Stimulated activated CD8-positive, alpha-beta memory T cell treated with anti-CD3 and anti-CD28 coated beads, Interleukin-15, amount 100 ng/mL, for 24 hours (primary cell): ENCODE measurements at places on chromosomes 6 and 20.

GRCh38 chr6:146041282-146041681, 12.4 kb downstream of the GRM1 start:
- no peak for DNase-seq

- DNase-seq, result no peak
These were observed 28.2 kb downstream of the TREML4 start for GRCh38 chr6:41256383-41256782.

GRCh38 chr6:47047097-47047478, 5.0 kb upstream of the ADGRF1 start:
- no peak for DNase-seq

- no peak for DNase-seq
These were observed 41.5 kb downstream of the CTCFL start for GRCh38 chr20:57483287-57484050.

- no peak for DNase-seq
These were observed 130.6 kb upstream of the C6orf118 start for GRCh38 chr6:165439928-165440554.

DNA sequence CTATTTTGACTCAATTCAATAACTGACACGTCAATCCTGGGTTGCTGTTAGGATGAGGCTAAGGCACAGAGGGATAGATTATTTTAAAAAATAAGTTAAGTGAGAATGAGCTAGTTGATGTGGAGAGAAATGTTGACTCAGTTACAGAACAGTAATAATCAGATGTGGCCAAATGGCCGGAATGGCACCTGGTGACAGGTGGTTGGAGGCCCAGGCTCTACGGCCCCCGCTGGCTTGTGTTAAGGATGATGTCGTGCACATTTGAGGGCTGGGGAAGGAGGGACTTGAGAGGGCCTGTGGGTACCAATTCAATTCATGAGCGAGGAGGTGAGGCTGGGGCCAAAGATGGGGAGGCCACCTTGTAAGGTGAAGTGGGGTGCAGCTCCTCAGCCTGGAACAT, 31.7 kb downstream of the APCDD1L start:
- no peak for DNase-seq

DNA sequence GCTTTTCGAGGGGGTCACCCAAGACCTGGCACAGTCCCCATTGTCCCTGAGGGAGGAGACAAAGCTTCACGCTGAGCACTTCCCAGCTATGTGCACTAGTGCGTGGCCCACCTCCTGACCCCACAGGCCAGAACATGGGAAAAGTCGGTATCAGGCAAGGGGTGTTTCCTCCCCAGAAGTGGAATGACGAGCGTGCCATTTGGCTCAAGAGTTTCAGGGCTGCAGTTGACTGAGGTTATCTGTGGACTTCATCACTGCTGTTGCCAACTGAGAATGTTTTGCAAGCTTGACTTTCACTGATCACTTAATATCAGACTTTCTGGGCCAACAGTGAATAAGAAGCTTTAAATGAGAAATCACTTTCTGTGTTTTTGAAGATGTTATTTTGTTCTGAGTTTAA, 137.0 kb upstream of the AFDN start:
- no peak for DNase-seq

GRCh38 chr20:23048283-23049200, 930 bp downstream of the THBD start:
- no peak for DNase-seq

GRCh38 chr6:132919045-132919860, 104.9 kb downstream of the RPS12 start:
- DNase-seq, result no peak

GRCh38 chr6:129472239-129472638, 237.7 kb downstream of the ARHGAP18 start:
- DNase-seq, result no peak

GRCh38 chr6:162157167-162157870, 570.2 kb downstream of the PRKN start:
- DNase-seq, result no peak

DNA sequence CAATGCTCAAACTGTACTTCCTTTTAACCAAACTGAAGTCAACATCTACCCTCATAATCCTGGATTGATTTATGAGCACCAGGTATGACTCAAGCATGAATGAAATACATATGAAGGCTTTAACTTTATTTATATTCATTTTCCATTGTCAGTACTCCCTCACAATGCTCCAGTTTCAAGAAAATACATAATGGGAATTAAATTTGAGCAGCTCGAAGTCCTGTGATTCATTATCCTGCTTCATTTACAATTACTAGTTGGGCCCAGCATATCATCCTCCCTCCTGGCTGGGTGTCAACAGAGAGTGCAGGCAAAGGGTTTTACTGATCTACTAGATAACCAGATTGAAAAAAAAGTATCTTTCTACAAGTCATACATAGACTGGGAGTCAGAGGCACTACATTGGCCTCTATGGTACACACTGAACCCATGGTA, 10.1 kb downstream of the SAMHD1 start:
- DNase-seq, result no peak

DNA sequence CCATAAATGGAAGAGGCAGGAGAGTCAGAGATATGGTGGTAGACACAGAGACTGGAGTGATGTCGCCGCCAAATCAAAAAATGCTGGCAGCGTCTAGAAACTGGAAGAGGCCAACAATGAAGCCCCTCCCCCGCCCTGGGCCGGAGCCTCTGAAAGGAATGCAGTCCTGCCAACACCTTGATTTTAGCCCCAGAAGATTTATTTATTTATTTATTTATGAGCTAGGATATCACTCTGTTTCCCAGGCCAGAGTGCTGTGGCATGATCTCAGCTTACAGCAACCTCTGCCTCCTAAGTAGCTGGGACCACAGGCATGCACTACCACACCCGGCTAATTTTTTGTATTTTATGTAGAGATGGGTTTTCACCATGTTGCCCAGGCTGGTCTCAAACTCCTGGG, 82.6 kb upstream of the CCDC167 start:
- no peak for DNase-seq

DNA sequence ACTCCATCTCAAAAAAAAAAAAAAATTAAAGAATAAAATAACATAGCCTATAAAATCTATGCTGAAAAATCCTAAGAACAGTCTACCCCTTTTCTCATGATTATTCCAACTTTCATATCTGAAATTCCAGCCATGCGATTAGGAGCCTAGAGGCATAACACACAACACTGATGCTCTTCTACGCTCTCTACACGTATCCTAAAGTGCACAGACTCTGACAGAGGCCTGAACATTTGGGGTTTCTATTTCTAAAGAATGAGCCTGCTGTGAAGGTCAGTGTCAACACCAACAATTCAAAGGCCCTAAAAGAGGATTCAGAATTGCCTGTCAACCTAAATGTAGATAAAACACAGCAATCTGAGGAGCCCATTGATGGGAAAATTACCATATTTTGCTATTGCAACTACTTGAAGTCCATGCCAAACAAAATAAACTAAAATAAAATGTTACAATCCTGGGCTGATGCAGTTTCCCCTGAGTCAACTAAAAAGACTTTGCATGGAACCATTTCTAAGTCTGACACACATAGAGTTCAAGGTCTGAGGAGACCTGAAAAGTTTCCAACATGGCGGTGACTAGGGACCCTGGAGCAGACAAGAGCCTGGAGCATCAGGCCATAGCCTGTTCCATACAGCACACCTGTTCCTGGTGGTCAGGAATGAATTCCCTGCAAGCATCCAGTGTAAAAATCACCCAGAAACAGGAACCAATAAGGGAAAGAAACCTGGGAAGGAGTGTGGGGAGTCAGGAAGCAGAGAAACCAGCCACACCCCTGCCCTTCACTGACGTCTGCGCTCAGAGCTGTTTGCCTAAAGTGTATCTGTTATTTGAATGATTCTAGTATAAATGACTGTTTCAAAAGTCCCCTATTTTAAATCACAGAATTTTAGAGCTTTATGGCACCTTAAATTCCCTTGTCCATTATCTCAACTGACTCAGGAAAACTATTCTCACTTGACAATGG, 11.8 kb downstream of the NINL start:
- no peak for DNase-seq

DNA sequence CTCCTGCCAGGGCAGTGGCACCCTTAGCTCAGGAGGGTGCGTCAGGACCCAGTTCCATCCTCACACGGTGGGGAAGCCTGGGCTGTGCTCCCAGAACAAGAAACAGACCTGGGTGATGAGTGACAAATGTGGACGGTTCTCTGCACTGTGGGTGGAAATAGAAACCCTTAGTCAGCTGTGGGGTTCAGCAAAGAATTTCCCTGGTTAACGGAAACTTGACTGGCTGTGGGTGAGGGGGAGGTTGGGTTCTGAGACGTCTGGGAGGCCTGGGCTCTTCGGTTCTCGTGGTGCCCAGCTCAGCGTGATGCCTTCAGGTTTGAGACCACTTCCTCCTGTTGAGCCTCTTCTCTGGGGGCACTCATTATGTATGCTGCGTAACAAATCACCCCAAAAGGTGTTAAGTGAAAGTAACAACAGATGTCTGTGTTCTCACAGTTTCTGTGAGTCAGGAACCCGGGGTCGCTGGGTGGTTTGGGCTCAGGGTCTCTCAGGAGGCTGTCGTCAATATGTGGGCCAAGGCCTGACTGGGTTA, 53.1 kb upstream of the FAM83D start:
- DNase-seq, result peak; percentile 45

DNA sequence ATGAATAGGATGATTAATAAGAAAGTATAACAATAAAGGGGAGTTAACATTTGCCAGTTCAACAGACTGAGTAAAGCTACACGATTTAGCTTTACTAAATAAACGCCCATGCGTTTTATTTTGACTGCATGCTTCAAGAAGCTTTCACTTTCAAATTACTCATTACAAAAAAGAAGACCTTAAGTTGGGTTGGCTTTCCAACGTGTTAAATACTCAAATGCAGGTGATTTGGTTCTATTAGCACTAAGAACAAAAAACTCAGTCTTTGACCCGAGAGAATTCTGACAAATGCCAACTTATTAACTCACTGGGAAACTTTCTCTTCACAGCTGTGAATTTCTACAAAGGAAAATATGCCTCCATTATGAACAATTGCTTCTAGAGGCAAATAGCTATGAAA, 24.8 kb downstream of the RNF146 start:
- DNase-seq, result no peak
